ENCODE measurements at places on chromosomes 1 and 21. TPM values are rescaled to one million over a fixed set of nuclear protein-coding genes. Genes with fewer than 3 reads are reported as not detected.

DNA sequence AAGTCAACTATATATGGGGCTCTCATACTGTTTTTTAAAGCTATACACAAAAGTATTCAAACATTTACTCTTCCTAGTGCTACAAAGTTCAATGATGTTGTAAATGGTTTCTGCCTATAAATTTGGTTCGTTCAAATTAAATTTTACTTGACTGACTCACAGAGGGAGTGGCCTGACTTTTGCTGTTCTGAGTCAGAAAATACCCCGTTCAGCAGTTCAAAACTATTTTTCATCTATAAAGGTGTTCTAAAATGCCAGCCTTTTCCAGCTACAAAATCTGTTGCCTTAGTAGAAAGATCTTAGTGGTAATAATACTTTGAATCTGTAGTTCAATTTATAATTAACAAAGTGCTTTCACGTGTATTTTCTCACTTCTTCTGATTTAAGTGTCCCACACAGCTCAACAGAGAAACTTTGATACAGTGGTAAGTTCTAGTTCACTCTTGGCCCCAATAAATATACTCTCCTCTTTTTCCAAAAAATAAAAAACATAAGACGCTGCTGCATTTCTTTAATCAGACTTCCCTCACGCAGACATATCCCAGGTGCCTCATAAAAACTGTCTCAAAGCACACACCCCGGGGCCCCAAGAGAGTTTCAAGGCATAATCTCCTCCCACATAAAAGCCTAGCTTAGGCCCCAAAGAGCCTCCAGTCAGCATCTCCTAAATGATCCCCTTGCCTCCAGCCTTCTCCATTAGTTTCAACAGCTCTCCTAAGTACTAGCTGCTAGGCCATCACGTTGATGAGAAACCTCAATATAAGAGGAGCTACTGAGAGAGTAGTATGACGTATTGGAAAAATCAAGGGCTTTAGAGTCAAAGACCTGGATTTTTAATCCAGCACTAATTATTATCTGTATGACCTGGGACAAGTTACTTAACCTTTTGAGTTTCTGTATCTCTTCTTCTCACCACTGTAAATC lies 3.2 kb downstream of the PTP4A2 start:
- DNase-seq, result no peak

Gene SPATA17
- 1.2 TPM for total RNA-seq

GRCh38 chr1:44424747-44425146 lies 19.7 kb downstream of the RNF220 start:
- no peak for DNase-seq

Gene HSD3B1
- total RNA-seq, result not detected

Gene CD1E
- not detected for total RNA-seq

- DNase-seq, result peak; percentile 27
These were observed 32.0 kb upstream of the FAM89A start for GRCh38 chr1:231072041-231072440.

- no peak for DNase-seq
These were observed 999.0 kb upstream of the ADGRL2 start for GRCh38 chr1:80801695-80802094.

DNA sequence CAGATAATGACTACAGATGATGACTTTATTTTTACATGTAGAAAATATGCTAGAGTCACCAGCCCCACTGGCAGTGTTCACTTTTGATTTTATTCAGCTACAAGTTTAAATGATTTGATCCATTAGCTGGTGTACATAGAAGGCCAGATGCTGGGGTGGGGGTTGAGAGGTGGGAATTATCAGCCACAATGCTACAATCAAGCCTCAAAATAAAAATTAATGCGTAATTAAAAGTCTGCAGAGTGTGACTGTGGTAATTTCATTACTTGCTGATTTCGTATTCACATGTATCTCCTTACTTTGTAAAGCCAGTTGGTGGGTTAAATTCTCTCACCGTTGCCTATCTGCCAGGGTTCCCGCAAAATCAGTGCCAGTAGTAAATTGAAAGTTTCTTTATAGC lies 109.3 kb downstream of the GALNT2 start:
- DNase-seq, result no peak

GRCh38 chr1:203225071-203225470 lies 4.4 kb downstream of the CHIT1 start:
- DNase-seq, result no peak

Gene F13B
- total RNA-seq, result not detected

Gene A3GALT2
- total RNA-seq, result not detected

- DNase-seq, result no peak
These were observed 194.9 kb downstream of the HIVEP3 start for GRCh38 chr1:41723786-41724185.

Gene KIAA1614
- total RNA-seq, result 9.3 TPM

Gene NUDC
- total RNA-seq, result 65.8 TPM

Gene PROK1
- total RNA-seq, result 0.18 TPM

GRCh38 chr1:95013950-95014574 lies 58.7 kb downstream of the ALG14 start:
- DNase-seq, result no peak

GRCh38 chr1:62308606-62309005 lies 10.6 kb downstream of the KANK4 start:
- no peak for DNase-seq

Gene ARHGEF19
- total RNA-seq, result 2.1 TPM

GRCh38 chr1:116852367-116852766 lies 57.3 kb upstream of the PTGFRN start:
- no peak for DNase-seq

Gene SH2D2A
- total RNA-seq, result 1.1 TPM

GRCh38 chr1:94919241-94920030 lies 7.5 kb downstream of the CNN3 start:
- no peak for DNase-seq

- no peak for DNase-seq
These were observed 31.7 kb downstream of the SELL start for GRCh38 chr1:169679692-169680091.

DNA sequence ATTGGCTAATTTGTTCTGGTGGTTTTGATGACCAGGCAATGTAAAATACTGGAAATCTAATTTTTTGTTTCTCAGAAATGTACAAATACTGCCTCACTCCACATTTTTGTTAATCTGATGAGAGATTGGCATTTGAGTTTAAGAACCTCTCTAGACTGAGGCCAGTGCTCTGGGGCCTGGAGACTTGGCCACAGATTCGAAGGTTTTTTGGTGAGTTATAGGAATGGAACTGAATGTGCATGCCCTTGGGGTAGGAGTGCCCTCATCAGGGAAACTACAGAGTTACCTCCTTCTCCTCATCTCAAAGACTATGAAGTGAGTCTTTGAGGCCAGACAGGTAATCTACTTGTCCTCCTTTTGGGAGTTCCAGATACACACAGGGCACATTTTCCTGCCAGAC lies 347.9 kb downstream of the LTN1 start:
- DNase-seq, result no peak

DNA sequence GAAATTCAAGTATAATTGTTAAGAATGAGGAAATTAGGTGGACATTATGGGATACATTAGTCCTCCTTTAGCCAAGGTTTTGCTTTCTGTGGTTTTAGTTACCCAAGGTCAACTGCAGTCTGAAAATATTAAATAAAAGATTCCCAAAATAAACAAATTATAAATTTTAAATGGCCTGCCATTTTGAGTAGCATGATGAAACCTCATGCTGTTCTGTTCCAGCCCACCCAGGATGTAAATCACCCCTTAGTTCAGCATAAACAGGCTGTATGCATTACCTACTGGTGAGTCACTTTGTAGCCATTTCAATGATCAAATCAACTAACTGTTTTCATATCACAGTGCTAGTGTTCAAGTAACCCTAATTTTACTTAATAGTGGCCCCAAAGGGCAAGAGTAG lies 132.5 kb upstream of the LYPLAL1 start:
- DNase-seq, result no peak

GRCh38 chr1:243435836-243436235 lies 180.0 kb downstream of the SDCCAG8 start:
- no peak for DNase-seq

- no peak for DNase-seq
These were observed 14.5 kb downstream of the KDF1 start for GRCh38 chr1:26945728-26946127.

GRCh38 chr1:225655509-225656258 lies 2.8 kb upstream of the ENAH start:
- DNase-seq, result peak; percentile 68

Gene CFHR1
- 0.21 TPM for total RNA-seq

- DNase-seq, result peak; percentile 59
These were observed 44.6 kb upstream of the BCL9 start for GRCh38 chr1:147496571-147497210.

DNA sequence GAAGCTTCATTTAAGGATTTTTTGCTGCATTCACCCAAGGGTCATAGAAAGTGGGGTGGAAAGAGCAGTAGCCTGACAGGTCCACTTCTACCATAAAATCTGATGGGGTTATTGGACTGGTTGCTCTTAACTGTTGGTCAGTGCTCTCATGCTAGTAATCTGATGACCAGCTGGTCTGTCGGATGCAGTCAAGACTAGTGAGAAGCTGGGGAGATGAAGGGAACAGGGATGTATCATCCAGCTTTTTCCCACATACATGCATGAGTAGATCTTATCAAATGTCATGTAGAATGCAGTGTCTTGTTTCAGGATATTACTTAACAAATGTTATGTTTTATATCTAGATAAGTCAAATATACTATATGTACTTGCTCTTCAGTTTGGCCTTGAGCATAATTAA lies 11.1 kb downstream of the ATP1B1 start:
- DNase-seq, result no peak

DNA sequence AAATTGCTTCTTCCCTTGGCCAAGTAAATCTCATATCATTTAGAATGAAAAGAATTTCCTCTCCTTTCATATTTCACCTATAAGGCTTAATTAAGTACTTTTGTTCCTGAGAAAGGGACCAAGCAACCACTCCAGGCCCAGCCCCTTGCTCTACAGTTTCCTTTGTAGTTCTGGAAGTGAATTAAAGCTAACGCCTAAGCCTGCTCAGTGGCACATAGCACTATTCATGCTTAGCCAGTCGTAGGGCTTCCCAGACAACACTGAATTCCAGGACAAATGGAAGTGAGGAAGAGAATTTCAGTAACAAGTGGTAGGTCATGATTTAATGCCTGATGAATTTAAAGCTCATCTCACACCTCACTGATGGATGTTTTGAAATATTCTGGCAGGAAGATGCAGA lies 73.3 kb downstream of the RPAP2 start:
- DNase-seq, result no peak

Gene CDC7
- total RNA-seq, result 1.3 TPM

DNA sequence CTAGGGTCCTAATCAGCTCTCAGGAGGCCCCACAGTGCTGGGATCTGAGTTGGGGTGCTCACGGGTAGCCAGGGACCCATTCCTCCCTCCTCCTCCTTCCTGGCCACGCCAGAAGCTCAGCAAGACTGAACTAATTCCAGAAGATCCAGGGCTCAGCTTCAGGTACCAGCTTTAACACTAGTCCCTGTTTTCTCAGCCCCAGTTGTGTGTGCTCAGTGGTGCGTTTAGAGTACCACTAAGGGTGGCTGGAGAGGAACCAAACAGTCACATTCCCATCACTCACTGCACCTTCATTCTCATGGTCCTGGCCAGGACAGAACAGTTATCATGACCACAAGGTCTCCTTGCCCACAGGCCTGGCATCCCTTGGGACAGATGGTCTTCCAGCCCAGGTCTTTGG lies 20.8 kb downstream of the PKP1 start:
- no peak for DNase-seq
